KBM-7 (cell line): ENCODE measurements at places on chromosomes 7 and 10.

- DNase-seq, result no peak
Observed at GRCh38 chr10:92328993-92329392, 38.0 kb downstream of the MARCHF5 start.

- DNase-seq, result no peak
Observed at GRCh38 chr7:55124989-55125875, 106.4 kb downstream of the EGFR start.

GRCh38 chr7:84194484-84195271 is at the start of gene SEMA3A:
Gene SEMA3A, minus strand, starts transcription at chr7:84194789. Its CDS starts 203 bp downstream, at chr7:84194586.
- peak; percentile 78 for DNase-seq

- no peak for DNase-seq
Observed at GRCh38 chr10:19993714-19994315, 177.6 kb downstream of the PLXDC2 start.

DNA sequence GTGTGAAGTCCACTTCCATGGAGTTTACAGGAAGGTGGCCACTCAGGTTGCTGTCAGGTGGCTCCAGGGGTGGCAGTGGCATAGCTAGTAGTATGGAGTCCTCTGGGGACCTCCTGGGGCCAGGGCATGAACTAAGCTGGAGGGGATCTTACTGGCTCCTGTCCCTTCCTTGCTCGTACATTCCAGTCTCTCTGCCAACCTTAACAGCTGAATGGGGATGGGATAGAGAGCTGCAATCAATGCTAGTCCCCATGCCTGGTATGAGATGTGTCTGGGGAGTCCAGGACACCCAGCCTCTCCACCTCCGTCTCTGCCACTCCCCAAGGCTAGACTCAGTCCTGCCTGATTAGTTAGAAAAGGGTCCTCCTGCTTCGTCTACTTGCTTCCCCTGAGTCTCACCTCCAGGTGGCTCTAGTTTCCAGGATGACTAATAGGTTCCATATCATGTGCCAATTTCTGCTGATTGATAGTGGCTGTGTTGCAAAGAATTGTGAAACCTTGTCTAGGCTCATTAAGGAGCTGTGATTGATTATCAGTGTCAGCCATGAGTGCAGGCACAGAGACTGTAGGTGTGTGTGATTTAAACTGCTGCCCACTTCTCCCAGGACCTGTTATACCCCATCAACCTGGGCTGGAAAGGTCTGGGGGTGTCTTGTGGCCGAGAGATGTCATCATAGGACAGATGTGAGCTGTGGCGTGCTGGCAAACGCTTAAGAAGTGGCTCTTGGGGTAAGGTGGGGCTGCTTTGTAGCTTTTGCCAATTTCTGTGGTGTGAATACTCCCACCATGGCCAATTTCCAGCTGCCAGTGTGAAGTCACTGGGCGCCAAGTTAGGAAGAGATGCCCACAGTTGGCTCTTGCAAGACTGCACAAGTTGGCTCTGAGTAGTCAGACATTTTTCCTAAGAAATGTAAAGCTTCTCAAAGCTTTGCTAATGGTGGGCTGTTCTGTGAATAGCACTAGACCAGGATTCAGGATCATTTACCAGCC is 59.8 kb downstream of the COL13A1 start:
- peak; percentile 19 for DNase-seq

DNA sequence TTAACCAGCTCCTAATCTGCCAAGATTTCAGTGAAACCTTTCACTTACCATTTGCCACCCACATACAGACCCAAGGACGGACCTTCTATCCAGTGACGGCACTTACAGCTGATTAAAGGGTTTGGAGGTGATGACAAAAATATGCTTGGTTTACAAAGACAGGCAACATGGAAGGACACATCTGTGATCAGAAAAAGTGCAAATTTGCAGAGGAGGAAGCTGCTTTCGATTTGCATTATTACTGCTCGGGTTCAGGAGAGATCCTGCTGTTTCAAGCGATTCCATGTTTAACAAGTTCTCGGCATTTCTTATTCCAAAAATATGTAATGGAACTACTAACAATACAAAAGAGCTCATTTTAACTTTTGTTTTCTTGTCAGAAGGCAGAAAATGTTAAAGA is 109.0 kb downstream of the JAZF1 start:
- DNase-seq, result no peak

- DNase-seq, result no peak
Observed at GRCh38 chr7:68147614-68148238, 1151.1 kb downstream of the TYW1 start.

DNA sequence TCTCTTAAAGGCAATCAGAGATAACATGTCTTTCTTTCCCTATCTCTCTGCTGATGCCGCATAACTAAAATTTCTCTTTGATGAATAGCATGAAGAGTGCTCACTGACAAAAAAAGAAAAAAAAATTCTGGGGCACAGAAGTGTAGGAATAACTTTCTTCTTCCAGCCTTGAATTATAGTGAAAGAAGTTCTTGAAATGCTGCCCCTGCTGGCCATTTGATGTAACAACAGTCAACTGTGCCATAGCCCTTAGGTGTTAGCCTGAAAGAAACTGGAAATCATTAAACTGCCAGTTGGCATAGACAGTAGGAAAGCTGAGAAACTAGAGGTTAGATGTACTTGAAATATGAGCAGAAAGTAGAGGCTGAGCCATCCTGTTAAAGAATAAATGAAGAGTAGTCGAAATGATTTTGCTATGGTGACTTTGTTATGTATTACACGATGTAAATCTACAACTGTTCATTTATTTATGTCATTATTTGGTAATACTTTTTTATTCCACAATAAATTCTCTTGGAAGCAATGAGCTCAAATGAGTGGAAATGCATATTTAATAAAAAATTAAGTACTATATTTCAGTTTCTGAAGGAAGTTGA is 48.3 kb upstream of the FAM171A1 start:
- DNase-seq, result peak; percentile 59

GRCh38 chr7:25952261-25953057 is 199.5 kb upstream of the NFE2L3 start:
- no peak for DNase-seq

GRCh38 chr10:4522296-4523000 is 303.6 kb upstream of the AKR1E2 start:
- no peak for DNase-seq

GRCh38 chr7:155516466-155516865 is 29.9 kb downstream of the CNPY1 start:
- DNase-seq, result no peak

DNA sequence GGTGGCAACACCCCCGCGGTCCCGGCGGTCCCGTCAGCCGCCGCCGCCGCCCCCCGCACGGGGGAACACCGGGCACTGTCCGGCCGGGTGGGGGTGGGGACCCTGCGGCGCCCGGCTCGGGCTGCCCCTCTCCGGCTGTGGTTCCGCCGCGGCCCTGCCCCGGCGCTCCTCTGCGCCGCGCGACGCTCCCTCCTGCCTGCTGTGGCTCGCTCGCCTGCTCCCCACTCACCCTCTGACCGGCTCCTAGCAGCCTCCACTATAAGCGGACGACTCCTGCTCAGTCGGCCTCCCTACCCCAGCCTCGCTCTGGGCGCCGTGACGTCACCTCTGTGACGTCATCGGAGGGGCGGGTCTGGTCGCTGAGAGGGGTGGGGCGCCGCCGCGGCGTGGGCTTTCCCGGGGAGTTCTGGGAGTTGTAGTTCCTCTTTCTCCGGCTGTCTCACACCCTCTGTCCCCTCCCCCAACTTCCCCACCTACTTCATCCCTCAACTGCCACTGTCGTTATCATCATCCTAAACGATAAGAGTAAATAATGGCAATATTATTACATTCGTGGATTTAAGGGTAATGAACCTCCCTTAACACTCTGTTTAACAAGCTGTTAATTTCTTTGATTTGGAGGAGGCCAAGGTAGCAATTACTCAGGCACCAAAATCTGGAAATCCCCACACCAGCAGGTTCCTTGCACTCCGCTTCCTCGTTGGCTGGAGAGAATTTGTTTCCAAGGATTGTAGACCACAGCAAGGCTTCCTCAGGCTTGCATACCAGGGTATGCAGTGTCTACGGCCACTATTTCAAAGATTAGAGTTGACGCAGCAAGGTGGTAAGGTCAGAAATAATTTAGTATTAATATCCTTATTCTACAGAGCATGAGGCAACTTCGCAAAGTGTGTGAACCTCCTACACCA is at the start of gene UBE2H:
UBE2H (minus strand) TSS at position 308 of the 908 bp plus-strand sequence. CDS start 405 bp downstream, outside the sequence.
- DNase-seq, result peak; percentile 94

GRCh38 chr7:137674551-137675409 is 172.0 kb downstream of the DGKI start:
- no peak for DNase-seq

DNA sequence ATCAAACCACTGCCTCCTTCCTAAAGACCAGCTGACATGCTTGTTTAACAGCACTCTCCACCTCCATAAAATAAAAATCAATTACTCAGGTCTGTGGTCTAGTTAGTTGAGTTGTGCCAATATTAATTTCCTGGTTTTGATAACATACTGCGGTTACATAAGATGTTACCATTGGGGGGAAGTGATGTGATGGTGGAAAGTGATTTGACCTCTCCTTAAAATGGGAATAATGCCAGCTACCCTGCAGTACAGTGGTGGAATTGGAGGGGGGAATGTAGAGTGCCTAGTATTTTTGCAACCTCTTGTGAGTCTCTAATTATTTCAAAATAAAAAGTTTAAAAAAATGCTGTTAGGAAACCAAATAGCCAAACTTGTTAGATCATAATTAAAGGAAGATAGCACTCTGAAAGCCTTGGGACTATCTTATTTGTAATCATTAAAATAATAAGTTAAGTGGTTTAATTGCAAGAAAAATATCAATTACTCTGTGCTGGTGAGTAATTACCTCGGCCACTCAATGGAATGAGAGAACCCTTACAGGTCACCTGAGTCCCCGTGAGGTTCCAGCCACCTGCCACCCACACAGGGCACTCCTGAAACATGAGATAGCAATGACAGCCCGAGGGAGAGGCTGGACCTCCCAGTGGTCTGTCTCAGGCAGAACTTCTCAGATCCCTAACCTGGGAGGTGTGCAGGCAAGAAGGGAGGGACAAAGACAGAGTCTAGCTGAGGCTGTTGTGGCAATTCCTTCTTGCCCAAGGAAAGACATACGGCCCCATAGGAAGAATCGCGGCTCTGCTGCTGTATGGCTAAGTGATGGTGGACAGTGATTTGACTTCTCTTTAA is 94.1 kb downstream of the SH3PXD2A start:
- DNase-seq, result no peak

DNA sequence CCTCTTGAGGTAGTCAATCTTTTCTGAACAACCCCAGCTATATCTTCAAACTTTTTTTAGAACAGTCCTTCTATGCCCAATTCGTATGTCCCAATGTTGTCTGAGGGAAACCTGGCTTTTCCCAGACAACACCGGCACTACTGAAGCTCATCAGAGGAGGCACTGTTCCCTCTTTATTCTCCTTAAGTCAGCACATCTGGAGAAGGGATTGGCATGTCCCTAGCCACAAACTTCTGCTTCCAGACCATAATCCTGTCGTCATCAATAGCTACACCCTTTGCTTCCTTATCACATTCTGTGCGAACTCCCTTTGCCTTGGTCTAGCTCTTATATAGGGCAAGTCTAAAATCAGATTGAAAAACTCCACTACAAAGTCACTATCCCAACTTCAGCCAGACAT is 22.9 kb downstream of the PON3 start:
- no peak for DNase-seq

DNA sequence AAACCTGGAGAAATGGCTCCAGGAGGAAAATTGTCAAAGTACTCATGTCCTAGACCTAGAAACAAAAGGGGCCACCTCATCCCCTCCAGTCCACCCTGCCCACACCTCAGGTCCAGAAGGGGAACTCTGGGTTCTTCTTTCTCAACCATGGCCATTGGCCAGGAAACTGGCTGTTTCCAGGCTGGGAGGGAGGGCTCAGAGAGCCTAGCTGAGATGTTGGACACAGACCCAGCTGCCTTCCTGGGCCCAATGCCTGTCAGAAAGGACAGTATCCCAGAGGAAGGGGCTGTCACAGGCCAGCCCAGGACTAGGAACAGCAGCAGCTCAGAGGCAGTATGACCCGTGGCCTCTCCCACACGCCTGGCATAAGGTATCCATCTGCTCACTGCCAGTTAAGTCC is 9.6 kb downstream of the GRID1 start:
- no peak for DNase-seq

DNA sequence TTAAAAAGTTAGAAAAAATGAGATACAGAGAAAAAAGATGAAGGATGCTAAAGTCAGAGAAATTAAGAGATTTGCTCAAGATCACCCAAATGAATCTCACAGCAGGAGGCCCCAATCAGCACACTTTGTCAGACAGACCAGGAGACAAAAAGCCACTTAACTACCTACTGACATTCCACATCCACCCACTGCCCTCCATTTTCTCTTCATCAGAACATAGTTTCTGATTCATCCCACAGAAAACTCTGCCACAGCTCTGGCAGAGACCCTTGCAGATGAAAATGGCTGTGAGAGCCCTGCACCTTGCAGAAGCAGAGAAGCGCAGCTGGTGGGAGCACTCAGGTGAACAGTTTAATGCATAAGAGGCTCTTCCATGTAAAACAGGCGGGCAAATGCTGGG is 26.6 kb downstream of the DGKI start:
- no peak for DNase-seq

- DNase-seq, result no peak
Observed at GRCh38 chr10:2984682-2985081, 82.7 kb upstream of the PFKP start.

DNA sequence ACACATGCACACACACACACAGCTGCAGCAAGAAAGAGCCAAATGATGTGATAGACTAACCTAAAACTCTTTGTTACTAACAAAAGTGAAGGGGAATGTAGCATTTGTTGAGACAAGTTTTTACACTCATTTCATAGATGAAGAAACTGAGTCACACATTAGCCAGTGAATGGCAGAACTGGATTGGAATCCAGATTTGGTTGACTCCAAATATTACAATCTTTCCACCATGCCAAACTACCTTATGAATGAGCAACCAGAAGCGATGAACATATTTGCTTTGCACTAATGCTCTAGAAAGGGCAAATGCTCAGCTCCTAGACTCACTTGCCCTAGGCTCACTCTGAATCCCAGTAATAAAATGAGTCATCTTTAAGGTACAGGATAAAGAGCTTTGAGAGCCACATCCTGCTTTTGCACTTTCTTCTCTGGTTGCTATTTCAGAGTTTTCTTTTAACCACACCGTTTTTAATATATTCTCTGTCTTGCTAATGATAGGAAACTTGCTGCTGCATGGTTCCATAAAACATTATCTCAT is 111.9 kb downstream of the GPAM start:
- no peak for DNase-seq

DNA sequence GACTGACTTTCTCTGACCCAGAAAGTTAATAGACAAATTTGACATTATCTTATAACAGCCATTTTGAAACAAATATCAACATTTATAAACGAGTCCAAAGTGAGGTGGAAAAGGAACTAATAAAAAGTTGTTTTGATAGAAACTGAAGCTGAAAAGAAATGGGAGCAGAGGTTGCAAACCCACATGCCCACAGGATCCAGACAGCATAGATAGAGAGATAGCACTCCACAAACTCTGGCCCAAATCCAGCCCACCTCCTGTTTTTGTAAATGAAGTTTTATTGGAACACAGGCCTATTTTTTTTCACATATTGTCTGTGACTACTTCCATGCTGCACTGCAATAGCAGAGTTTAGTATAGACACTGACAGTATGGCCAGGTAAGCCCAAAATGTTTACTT is 171.9 kb downstream of the PRKG1 start:
- DNase-seq, result no peak
